Stimulated activated CD8-positive, alpha-beta memory T cell treated with anti-CD3 and anti-CD28 coated beads, Interleukin-4, amount 100 ng/mL, for 4 hours (primary cell): ENCODE measurements at places on chromosomes 7 and 10.

DNA sequence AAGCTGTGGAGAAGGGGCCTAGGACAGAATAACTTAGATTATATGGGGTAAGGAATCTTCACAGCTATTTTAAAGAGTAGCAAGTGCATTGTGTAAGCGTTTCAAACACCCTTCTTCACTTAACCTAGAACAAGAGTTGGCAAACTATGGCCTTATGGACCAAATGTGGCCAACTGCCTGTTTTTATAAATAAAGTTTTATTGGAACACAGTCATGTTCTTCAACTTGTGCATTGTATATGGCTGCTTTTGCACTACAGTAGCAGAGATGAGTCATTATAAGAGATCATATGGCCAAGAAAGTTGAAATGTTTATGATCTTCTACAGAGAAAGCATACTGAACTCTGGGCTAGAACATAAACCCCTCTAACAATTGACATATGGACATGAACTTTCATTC, 187.8 kb downstream of the ETV1 start:
- no peak for DNase-seq

DNA sequence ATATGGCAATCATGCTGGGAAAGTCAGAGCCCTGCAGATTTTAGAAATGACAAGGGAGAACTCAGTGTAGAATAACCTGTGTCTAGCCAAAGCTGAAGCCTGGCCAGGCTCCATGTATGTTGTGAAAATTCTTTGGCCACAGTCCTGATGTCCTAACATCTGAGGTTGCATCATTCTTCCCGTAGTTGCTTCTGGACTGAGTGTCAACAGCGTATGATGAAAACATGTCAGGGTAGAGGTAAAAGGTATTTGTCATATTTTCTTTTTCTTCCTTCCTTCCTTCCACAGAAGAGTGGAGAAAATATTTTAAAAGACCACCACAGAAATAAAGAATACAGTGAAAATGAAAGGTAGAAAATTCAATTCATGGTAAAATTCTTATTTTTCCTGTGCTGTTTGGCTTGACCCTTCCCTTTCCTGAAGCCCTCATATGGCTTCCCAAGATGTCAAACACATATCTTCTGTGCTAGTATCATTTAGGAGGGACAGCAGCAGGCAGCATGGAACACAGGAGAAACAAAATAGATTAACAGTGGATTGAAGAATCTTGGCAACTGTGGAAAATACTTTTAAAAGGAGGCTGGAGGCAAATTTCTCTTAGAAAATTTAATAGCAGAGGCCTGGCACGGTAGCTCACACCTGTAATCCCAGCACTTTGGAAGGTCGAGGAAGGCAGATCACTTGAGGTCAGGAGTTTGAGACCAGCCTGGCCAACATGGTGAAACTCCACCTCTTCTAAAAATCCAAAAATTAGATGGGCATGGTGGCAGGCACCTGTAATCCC, 18.9 kb upstream of the NRBF2 start:
- no peak for DNase-seq

- no peak for DNase-seq
Observed at GRCh38 chr10:109956454-109957091, 33.3 kb upstream of the XPNPEP1 start.

DNA sequence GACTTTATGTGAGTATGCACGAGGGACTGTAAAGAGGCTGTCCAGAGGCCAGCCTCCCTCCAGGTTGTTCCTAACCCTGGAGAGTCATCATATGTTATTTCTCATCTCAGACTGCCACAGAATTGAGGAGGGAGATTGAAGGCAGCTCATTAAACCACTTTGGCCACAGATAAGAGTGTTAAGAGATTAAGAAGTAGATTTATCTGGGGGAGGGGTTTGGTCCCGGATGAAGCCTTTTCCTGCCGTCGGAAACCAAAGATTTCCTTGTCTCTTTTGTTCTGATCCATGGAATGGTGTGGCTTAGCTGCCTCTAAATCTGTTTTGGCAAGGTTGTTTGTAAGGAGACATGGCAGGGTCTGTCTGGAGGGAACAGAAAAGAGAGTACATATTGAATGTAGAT, 338.8 kb downstream of the AUTS2 start:
- no peak for DNase-seq

- DNase-seq = no peak
Observed at GRCh38 chr7:102119925-102120324, 166.7 kb upstream of the SH2B2 start.

DNA sequence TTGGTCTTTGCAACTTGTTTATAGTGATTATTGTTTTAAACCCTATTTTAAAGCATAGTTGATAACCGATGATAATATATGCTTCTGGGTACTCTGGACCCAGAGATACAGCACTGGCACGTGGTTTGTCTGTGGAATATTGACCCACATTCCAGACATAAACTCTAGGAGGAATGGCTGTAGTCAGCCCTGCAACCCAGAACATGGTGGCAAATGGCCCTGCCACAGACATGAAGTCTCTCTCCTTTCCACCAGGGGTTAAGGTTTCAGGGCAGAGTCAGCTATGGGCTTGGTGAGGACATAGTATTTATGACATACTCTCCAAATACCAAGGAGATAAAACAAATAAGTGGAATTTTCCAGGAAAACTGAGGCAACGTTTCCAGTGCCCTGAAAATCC, 83.6 kb downstream of the NAMPT start:
- no peak for DNase-seq
